ENCODE measurements at places on chromosomes 7 and 10.
A peak's percentile ranks its signal among the peaks of the same experiment; 100 is the strongest.

DNA sequence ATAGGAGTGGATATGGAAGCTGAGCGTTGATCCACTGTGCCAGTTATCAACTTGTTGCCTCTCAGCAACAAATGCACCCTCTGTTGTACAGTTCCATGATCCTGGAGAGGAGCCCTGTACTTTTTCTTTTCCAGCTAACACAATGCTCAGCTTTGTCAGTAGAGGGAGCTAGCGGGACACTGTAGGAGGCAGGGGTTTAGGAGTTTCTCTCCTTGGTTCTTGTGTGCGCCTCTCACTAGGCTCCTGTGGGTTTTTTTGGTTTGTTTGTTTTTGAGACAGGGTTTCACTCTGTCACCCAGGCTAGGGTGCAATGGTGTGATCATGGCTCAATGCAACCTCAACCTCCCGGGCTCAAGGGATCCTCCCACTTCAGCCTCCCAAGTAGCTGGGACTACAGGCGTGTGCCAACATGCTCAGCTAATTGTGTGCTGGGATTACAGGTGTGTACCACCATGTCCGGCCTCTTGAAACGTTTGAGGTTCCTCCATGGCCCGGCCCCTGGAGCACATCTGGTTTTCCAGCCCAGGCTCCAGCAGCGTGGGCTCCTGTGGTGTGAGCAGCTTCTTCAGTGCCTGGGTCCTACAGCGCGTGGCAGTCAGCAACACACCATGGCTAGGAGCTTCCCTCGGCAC is 12.0 kb upstream of the MARVELD1 start:
- DNase-seq = peak; percentile 50

DNA sequence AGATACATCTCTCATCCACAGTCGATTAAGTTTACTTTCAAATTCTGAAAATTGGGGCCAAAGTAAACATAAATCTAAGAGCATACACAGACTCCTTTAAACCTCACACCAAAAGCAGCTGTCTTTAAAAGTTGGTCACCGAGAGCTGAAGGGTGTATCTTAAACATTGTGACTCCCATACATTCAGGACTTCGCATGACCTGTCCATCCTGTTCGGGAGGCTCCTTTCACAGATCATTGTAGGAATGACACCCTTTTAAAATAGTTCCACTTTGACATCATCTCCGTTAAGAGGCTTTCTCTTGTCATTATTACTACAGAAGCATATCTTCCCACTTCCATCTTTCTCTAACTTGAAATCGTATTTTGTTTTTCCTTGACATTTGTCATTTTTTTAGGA is 440.0 kb downstream of the DNAJB9 start:
- DNase-seq = no peak

- no peak for DNase-seq
Measured at GRCh38 chr7:36047091-36047658, 105.9 kb upstream of the EEPD1 start.

- no peak for DNase-seq
Measured at GRCh38 chr10:91462423-91462822, 52.3 kb downstream of the HECTD2 start.

DNA sequence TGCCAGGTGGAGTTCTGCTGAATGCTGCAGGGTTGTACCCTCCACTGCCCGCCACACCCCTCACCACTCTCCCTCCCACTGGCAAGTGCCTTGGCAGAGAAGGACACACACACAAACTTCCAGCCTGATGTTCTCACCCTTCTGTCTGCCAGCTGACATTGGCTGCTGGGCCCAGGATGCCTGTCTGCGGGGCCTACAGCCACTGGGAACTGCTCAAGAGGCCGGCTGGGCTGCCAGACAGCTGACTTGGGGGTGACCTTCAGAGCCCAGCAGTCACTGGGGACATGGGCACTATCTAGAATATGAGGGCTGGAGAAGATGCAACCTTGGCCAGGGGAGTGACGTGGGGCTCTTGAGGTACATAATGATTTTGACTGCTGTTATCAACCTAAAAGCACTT is 157.1 kb downstream of the SH3PXD2A start:
- DNase-seq = no peak

DNA sequence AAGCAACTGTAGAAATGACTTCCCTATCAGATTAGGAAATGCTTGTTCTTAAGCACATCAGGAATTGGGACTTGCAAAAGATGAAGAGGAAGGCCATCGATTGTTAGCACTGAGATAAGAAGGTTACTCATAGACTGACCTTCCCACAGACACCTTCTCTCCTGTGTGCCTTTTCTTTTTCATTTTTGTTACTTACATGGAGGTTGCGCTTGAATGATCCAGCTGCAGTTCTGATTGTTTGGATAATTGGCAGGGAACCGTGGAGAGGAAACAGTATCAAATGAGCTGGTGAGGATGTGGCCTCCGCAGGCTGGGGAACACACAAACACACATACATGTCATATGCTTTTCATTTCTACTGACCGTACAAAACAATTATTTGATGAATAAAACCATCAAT is 134.9 kb upstream of the RSU1 start:
- DNase-seq = no peak

GRCh38 chr7:123285076-123285700 is 85.4 kb upstream of the SLC13A1 start:
- DNase-seq = no peak

Measured in CD8-positive, alpha-beta memory T cell (primary cell).